Epithelial cell of proximal tubule (primary cell): ENCODE measurements at places on chromosomes 1 and 21. TPM values are rescaled to one million over a fixed set of nuclear protein-coding genes. Genes with fewer than 3 reads are reported as not detected.

The DRAM2 gene
- total RNA-seq, result 46.4 and 53.2 TPM in 2 replicates

The MINDY1 gene
- total RNA-seq, result 13.0 and 14.6 TPM in 2 replicates

The IL20 gene
- not detected in 2 replicates for total RNA-seq

The ERI3 gene
- total RNA-seq, result 51.7 and 68.0 TPM in 2 replicates
